ENCODE measurements at places on chromosomes 4 and X.

DNA sequence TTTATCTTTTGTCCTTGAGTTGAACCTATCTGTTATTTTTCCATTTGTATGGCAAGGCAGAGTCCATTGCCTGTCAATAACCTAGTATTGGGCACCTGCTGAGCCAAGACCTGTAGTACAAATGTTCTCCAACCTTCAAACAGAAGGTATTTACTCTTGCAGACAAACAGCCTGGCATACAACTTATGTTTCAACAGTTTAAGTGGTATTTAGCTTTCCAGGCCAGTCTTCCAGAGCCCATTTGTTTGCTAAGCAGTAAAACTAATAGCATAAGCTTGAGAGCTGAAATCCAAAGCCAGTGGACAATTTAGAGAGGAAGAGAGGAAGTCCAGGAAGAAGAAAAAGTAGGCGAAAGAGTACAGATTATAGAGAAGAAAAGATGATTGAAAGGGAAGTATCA is 979.3 kb downstream of the GLUD2 start:
- DNase-seq = no peak

DNA sequence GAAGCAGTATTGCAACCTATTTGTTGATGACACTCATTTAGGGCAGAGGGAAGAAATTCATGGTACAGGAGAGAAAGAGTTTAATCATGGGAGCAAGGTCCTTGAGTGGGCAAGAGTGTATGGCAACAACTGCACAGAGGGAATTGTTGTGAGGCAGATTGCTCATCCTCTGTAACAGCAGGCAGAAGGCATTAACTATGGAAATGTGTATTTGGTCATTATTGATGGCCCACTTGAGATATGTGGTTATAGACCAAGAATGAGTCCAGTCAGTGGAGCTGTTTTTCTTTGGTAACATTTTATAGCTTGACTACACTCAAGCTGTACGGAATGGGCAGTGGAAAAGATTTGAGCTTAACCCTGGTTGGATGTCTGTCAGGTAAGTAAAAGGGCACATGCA is 15.9 kb downstream of the PLRG1 start:
- no peak for DNase-seq

DNA sequence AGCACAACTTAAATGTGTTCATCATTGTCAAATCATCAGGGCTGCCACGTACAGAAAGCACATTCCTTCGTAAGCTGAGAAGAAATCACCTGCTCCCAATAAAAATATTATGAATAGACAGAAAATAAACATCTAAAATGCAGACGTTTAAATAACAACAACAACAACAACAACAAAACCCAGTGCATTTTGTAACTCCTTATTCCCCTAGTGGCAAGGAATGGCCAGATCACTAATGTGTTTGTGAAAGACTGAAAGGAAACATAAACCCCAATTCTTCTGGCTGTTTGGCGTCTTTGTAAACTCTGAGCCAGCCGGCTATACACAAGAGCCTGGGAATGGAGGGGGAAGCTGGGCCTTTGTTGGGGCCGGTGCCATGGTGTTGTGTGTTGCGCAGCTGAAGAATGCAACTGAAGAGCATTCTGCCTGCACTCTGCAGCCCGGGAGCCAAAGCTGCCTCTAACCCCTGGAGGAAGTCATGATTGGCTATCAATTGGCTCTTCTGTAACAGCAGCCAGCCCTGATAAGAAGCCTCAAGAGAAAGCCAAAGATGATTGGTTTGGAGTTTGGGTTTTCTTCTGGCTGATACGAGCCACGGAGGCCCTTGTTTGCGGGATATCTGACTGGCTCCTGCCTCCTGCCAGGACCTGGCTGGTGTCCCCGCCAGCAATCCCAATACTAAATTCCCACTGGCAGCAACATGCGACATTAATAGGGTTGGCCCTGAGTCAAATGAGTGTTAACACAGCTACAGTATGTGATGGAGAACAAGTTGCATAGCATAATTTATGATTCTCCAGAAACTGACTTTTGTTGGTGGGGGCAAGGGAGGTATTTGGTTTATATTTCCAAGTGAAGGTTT is 89.7 kb upstream of the TFDP3 start:
- DNase-seq = no peak

DNA sequence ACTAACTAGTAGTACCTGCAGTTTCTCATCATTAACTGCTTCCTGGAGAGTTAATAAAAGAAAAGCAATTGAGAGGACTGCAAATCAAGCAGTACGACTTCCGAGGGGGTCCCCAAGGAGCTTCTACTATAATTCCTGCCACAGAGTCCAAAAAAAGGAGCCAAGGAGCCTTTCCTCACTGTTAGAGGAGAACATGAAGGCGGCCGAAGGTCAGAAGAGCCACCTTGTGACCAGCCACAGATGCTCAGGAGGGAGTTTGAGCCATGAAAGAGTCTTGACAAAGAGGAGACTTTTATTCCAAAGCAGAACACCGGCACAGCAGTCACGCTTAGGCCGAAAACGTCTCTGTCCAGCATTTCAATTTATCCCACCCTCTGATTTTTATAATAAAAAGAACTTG is 62.2 kb downstream of the RELL1 start:
- DNase-seq = no peak

- DNase-seq = no peak
Observed at GRCh38 chr4:105186701-105187161, 40.1 kb downstream of the TET2 start.

GRCh38 chr4:84338367-84338766 is 160.7 kb downstream of the NKX6-1 start:
- DNase-seq = no peak

DNA sequence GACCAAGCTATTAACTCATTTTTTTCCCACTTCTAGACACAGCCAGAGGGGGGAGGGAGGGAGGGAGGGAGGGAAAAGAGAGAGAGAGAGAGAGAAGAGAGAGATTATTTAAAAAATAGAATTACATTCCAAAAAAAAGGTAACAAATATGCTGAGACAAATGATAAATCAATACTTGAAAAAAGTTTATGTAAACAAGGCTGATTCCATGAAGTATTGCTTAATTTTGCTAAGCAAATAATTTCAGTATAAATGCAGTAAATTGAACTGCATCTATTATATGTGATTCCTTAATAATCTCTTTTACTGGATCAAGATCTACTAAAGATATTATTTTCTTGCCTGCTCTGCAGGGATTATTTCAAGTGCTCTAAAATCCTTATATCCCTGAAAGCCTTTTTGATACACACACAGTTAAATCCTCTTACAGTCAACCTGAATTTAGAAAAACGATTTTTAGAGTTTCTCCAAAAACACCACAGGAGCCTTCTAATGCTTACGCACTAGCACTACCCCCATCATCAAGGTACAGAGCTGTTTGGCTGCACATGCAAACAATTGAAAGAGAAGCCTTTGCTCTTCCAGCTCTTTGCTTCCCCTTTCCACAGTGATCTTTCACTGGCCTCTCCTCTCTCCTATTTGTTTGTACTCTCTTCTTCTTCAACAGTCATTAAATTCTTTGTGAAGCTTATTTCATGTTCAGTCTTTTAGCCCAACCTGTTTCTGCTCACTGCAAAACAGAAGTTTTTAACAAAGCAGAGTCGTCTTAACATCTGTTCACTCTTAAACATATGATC is 426.3 kb upstream of the FAM241A start:
- no peak for DNase-seq

DNA sequence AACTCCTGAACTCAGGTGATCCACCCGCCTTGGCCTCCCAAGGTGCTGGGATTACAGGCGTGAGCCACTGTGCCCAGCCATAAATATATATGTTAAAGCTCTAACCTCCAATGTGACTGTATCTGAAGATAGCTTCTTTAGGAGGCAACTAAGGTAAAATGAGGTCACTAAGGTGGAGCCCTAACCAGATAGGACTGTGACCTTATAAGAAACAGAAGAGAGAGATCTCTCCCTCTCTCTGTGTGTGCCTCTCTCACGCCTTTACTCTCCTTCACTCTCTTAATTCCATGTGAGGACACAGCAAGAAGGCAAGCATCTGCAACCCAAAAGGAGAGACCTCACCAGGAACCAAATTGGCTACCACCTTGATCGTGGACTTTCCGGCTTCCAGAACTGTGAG is 926 bp upstream of the MAGIX start:
- DNase-seq = no peak

DNA sequence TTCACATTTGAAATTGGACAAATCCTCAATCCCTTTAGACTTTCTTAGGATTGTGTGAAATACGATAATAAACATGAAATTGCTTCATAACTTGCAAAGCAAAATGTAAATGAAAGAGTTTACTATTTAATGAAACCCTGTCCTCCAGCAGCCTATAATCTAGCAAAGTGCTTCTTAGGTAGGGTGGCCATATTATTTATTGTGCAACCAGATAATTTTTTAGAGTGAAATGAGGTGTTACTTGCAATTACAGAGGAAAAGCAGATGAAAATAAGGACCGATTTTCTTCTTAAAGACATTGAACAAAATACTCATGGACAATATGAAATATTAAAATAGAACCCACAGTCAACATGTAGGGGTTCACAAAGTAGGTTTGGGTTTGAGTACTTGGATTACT is 116.2 kb upstream of the GALNT7 start:
- no peak for DNase-seq

DNA sequence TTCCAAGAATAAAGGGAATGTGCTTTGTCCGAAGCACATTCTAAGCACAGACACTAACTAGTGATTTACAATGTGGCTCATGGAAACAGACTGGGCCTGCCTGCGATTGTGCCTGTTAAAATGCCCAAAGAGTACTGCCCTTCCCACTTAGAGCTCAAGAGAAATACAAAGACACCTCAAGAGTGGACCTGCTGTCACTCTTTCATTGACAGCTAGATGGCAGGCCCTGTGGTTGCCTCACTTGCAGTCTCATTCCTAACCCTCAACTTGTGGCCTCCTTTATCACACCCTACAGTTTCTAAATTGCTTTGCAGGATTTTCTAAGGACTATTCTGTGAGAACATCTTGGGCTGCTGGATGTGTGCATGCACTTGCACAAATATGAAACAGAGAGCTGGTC is 331.0 kb upstream of the EMCN start:
- DNase-seq = no peak

GRCh38 chr4:177444911-177445736 is 2.9 kb upstream of the AGA start:
- no peak for DNase-seq

DNA sequence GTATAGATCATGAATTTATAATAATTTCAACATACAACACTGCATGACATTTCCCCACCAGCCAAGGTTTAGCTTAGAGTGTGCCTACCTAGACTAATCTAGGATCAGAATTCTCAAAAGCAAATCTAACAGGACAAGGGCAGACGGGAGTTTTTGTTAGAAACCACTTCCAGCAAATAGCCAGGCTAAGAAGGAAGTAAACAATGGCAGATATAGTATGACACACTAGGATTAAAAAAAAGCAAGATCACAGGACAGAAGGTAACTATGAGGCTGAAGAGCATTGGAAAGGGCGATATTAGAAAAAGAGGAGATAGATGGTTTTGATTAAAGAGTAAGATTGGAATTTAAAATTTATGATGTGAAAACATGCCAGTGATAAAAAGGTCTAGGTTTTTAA is 124.8 kb downstream of the LRBA start:
- DNase-seq = no peak

- no peak for DNase-seq
Observed at GRCh38 chrX:6299724-6300123, 71.1 kb upstream of the NLGN4X start.

GRCh38 chr4:76997077-76997476 is 47.5 kb downstream of the SEPTIN11 start:
- DNase-seq = no peak

- no peak for DNase-seq
Observed at GRCh38 chr4:162681212-162681611, 485.5 kb downstream of the NAF1 start.

DNA sequence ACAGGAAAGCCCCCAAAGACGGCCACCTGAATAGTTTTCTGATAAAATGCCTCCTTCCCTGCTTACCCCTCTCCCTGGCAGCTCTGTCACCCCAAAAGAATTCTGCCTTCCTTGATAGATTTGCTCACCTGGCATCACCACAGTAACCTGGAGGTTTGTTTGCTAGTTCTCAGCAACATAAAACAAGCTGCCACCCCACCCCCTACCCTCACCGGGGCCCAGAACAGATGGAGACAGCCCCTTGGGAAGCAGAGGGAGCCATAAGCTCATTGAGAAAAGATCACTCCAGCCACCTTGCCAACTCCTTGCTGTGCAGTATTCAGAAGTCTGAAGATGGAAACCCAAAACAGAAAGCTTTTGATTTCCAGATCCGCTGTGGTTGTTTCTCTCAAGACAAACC is 108.6 kb downstream of the DHX15 start:
- no peak for DNase-seq

GRCh38 chrX:30858098-30858497 is 31.0 kb downstream of the TAB3 start:
- no peak for DNase-seq

GRCh38 chr4:114136069-114136468 is 156.6 kb upstream of the ARSJ start:
- no peak for DNase-seq

DNA sequence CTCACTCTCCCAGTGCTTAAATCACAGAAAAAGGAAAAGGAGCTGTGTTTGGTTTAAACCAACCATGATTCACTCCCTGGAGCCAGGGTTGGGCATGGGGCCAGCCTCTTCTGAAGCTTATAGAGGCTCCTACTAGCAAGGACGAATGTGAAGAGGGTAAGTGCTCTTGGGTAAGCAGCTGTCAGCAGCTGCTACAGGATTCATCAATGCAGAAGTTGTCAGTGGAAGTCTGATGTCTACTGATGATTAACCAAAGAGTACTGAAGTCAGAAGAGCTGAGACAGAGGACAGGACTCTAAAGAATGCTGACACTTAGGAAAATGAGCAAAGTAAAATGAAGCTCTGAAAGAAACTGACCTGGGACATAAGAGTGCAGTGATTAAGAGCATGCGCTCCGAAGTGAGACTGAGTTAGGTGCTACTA is 32.7 kb upstream of the JADE1 start:
- DNase-seq = peak; percentile 78

- peak; percentile 83 for DNase-seq
Observed at GRCh38 chr4:48331577-48332330, 9.6 kb upstream of the SLAIN2 start.

- no peak for DNase-seq
Observed at GRCh38 chrX:97797076-97797475, 913.4 kb downstream of the RPA4 start.

DNA sequence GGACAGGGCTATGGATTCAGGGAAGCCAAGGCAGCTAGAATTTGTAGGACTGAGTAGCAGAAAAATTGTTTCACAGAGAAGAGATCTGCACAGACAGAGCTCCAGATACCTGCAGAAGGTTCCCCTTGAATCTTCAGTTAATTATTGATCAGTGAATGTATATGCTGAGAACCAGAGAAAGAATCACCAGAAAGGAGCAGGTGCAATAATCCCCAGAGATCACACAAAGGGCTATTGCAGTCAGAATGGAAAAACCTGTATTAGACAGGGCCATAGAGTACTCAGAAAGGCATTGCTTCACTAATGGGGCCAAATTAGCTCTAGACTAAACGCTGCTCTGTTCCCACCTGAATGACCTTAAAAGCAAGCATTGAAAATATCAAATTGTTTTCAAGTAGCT is 35.5 kb upstream of the SMAD1 start:
- no peak for DNase-seq

GRCh38 chr4:110155654-110156053 is 42.8 kb downstream of the ELOVL6 start:
- DNase-seq = no peak

Data from non-pigmented ciliary epithelial cell (primary cell).